ENCODE measurements at places on chromosomes 13 and 19. TPM values are rescaled to one million over a fixed set of nuclear protein-coding genes. Genes with fewer than 3 reads are reported as not detected.
A peak's percentile ranks its signal among the peaks of the same experiment; 100 is the strongest.

- ATAC-seq = no peak
These were observed 685 bp upstream of the SUPT5H start for GRCh38 chr19:39444598-39445195.

DNA sequence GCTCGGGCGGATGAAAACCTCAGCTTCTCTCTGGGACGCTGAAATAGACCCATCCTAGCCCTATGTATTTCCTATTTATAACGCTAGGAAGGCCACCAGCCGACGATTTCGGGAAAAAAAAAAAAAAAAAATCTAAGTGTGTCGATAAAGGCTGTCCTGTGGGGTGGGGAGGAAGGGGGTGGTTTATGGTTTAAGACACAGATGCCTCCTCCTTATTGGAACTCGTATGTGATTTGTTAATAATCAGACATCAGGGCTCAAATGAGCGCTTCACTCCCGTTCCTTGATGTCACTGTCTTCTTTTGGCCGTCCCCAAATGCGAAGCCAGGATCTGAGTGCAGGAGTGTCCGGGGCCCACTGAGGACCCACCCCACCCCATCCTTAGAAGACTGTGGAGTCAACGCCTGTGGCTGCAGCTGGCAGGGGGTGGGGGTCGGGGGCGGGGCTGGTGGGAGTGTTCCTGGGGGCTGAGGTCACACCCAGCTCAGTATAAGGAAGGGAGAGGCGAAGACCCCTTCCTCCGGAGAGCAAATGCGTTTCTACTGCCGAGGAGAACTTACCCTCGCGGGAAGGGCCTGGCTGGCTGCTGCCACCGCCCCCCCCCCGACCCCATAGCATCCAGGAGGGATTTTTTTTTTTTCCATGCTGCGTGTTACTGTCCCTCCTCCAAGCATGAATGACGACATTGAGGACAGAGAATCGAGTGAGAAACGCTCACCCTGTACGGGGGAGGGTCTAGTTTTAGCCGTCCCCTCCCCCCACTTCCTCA, 971 bp downstream of the ATCAY start:
- ATAC-seq = no peak

GRCh38 chr19:13794398-13794756, 866 bp upstream of the ZSWIM4 start:
- ATAC-seq = peak; percentile 43

- no peak for ATAC-seq
These were observed 10.5 kb upstream of the COG3 start for GRCh38 chr13:45454204-45454603.

GRCh38 chr13:94967183-94968039, 255.1 kb upstream of the SOX21 start:
- ATAC-seq = no peak

GRCh38 chr13:98454389-98454881, 122.5 kb downstream of the STK24 start:
- peak; percentile 69 for ATAC-seq

- ATAC-seq = no peak
These were observed 37.6 kb downstream of the ZNF493 start for GRCh38 chr19:21434516-21434915.

- ATAC-seq = no peak
These were observed at the start of gene ERFL for GRCh38 chr19:41928221-41928683. Gene ERFL (minus strand): TSS chr19:41928449. CDS start chr19:41912919, 15,530 bp downstream.

- no peak for ATAC-seq
These were observed 2.5 kb downstream of the ZNF426 start for GRCh38 chr19:9535934-9536333.

GRCh38 chr19:54478677-54479266, 5.7 kb upstream of the CDC42EP5 start:
- ATAC-seq = no peak

- no peak for ATAC-seq
These were observed 766 bp downstream of the CEBPG start for GRCh38 chr19:33374236-33374714.

GRCh38 chr19:801030-801860, 4.0 kb downstream of the PTBP1 start:
- no peak for ATAC-seq

- ATAC-seq = no peak
These were observed 2.5 kb downstream of the COX6B2 start for GRCh38 chr19:55352040-55352439.

GRCh38 chr13:93230261-93230855, 3.8 kb downstream of the GPC6 start:
- ATAC-seq = peak; percentile 59

DNA sequence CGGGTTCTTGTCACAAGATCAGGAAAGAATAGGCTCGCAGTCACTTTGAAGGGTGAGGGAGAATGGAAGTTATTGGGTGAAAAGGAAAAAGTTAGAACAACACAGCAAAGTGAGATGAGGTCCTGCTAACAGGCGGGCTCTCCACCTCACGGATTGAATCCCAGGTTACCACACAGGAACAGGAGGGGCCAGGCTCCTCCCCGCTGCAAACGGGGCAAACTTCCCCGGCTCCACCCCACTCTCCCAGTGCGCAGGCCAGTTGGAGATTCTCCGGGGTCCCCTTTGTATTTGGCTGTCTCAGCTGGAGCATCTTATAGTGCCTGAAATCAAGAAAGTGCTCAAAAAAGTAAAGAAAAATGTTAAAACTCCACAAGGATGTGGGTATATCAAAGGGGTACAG, 78.3 kb upstream of the IPO5 start:
- no peak for ATAC-seq

- no peak for ATAC-seq
These were observed 61.8 kb downstream of the IRS2 start for GRCh38 chr13:109724603-109725002.

GAPDHS gene
- total RNA-seq = not detected

DNA sequence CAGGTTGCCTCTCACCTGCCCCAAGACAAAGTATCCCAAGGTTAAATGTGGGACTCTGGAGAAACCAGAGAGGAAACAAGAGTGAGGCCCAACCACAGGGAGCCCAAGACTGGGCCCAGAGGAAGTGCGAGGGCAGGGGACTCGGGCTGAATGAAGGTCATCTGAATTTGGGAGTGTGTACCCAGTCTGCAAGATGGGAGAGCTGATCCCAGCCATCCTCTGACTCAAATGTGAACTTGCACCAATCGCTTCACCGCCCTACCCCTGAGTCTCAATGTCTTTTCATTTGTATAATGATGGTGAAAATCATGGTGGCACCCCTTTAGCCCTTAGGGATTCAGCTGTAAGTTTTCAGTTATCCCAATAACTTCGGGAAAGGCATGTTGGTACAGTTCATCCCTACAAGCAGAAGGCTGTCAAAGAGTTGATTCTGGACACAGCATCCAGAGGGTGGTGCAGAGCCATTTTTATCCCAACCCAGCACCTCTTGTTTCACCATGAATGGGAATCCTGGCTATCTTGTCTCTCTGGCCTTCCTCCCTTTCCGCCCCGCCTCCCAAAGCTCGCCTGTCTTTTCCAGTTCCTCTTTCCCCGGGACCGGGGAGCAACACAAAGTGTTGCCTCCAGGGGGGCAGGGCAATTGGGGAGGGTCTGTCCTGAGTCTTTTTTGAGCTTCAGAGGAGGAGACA, 123.4 kb downstream of the NUFIP1 start:
- ATAC-seq = no peak

PRR20B gene
- total RNA-seq = not detected

- no peak for ATAC-seq
These were observed 128.8 kb downstream of the STK24 start for GRCh38 chr13:98447881-98448641.

GRCh38 chr13:25871389-25872125, 180.3 kb downstream of the SHISA2 start:
- ATAC-seq = no peak

- ATAC-seq = no peak
These were observed 19.2 kb upstream of the GRTP1 start for GRCh38 chr13:113383089-113383488.

DNA sequence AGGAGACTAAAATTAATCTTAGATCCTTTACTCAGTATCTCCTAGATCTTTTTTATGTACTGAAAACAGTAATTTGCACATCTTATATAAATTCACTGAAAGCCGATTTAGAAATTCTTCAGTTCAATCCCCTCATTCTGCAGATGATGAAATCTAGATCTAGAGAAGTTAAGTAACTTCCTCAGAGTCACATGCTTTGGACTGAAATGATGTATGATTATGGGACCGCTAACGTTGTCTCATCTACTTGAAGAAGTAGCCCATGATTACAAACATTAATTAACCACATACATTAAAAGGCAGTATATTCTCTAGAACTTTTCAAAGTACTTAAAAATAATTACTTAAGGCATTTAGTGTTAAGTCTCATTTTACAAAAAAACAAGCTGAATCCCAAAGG, 37.8 kb downstream of the ELF1 start:
- peak; percentile 57 for ATAC-seq

GRCh38 chr19:46298479-46299003, 1.7 kb downstream of the HIF3A start:
- ATAC-seq = peak; percentile 0

DNA sequence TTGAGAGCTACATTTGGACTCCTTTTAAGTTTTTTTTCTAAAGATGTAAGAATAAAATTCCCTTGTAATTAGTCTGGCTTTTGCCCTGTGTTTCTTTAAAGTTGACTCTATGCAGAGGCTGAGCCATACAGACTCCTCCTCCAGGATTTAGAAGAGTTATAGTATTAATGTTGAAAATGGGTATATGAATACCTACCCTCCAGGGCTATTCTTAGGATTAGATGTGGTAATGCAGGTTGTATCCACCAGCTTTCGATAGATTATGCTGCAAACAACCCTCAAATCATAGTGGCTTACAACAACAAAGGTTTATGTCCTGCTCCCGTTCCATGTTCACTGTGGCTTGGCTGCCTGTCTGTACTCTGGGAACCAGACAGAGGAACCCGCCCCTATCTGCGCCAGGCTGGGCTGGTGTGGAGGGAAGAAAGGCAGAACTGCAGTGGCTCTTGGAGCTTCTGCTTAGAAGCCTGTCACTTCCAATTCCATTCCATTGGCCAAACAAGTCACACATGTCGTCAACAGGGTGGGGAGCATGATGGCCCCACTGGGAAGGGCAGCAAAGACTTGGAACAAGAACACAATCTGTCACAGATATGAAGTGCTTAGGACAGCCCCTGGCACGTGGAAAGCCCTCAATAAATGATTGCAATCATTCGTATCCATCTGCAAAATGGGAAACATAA, 290.8 kb downstream of the FOXO1 start:
- peak; percentile 42 for ATAC-seq

SIGLEC11 gene
- total RNA-seq = 1.5 TPM

DNA sequence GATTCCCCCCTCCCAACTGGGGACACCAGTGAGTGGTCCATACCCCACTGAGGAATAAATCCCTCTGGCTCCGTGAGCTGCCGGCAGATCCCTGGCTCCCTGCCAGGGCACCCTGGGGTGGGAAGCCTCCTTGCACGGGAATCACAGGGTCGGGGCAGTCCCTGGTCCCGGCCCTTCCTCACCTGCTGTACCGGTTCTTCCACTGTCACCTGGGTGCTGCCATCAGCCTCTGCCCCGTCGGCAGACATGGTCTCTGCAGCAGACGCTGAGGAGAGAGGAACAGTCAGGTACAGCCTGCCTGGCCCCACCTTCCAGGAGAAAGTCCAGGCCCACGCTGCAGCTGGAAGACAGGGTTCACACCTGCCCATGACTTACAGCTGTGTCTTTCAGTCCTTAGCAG, 6.3 kb downstream of the PLIN3 start:
- no peak for ATAC-seq

GRCh38 chr13:98526182-98526512, 50.8 kb downstream of the STK24 start:
- ATAC-seq = no peak

LYL1 gene
- 11.7 TPM for total RNA-seq

GRCh38 chr13:59312776-59313175, 851.0 kb downstream of the DIAPH3 start:
- ATAC-seq = no peak

- ATAC-seq = no peak
These were observed 2.7 kb downstream of the TNPO2 start for GRCh38 chr19:12720851-12721655.

CGB5 gene
- not detected for total RNA-seq

GRCh38 chr13:109746364-109746763, 40.0 kb downstream of the IRS2 start:
- ATAC-seq = no peak

GRCh38 chr13:29324601-29325000, 270.9 kb downstream of the SLC7A1 start:
- ATAC-seq = no peak

DNA sequence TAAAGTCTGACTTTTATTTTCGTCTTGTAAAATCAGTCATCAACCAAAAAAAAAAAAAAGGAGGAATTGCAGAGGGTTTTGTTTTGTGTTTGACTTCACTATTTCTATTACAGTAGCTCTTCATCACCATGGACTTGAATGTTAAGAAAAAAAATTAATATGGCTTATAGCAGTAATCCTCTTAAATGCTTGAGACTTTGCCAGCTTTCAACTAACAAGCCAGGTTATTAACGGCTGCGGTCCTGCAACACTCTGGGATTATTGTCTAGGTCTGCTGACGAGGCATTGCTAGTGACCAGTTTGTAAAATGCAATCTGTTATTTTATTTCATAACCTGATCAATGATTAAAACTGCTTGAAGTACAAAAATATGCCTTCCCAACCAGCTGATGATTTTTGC, 647.2 kb upstream of the KLHL1 start:
- ATAC-seq = no peak

DUXA gene
- not detected for total RNA-seq

ZNF20 gene
- 4.0 TPM for total RNA-seq

DNA sequence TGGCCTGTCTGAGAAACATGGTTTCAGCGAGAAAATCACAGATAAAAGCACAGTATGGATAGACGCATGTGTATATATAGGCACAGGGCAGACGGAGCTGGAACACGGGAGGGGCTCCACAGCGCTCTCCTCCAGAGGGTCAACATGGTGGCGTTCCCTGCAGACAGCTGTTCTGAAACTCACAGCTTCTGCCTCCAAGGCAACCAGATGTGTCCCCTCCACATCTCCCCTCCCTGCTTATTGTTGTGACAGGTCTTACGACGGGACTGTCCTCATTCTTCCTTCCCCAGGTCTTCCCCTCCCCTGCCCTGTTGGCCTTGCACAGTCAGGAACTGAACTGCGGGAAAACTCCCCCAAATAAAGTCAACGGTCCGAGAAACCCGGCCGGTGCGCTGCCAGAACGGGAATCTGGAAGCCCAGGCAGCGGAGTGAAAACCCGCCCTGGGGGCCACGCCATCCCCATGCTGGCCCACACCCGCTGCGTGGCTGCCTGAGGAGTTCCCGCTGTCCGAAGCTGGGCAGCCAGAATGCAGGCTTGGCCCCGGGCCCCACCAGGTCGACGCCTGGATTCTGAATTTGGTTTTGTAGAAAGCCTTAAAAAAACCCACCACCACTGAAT, 2.6 kb upstream of the TIMM13 start:
- ATAC-seq = no peak

GRCh38 chr13:111184458-111185401, 69.6 kb downstream of the ARHGEF7 start:
- no peak for ATAC-seq

GRCh38 chr19:8142513-8142900, 6.9 kb downstream of the FBN3 start:
- no peak for ATAC-seq

ZNF600 gene
- total RNA-seq = 3.2 TPM

Data from gastroesophageal sphincter (tissue), 4 donors.